A549 treated with DMSO at 1 μM for 4 hours (cell line): ENCODE measurements at places on chromosomes 6 and 20. TPM values are rescaled to one million over a fixed set of nuclear protein-coding genes. Genes with fewer than 3 reads are reported as not detected.

Gene MCCD1
- not detected in 5 replicates for total RNA-seq

Gene SYNDIG1
- total RNA-seq, result 1.3 to 2.0 TPM (median 1.6 TPM) in 5 replicates

Gene SUMO4
- total RNA-seq, result 0.09 TPM in 1 of 5 replicates, not detected in the others

Gene SLC52A3
- total RNA-seq, result 0.56 to 0.68 TPM (median 0.66 TPM) in 5 replicates

Gene NR2E1
- total RNA-seq, result not detected in 5 replicates

Gene LPA
- 0.02 to 0.03 TPM in 2 of 5 replicates, not detected in the others for total RNA-seq

Gene CALHM4
- not detected in 5 replicates for total RNA-seq

Gene GMPR
- 0.30 to 0.59 TPM (median 0.33 TPM) in 5 replicates for total RNA-seq

Gene TENT5A
- 1.0 to 1.2 TPM (median 1.2 TPM) in 5 replicates for total RNA-seq

Gene CST4
- not detected in 5 replicates for total RNA-seq

Gene ZKSCAN8
- 4.6 to 7.3 TPM (median 6.5 TPM) in 5 replicates for total RNA-seq

Gene MYLK2
- 0.44 to 0.88 TPM (median 0.60 TPM) in 5 replicates for total RNA-seq

Gene FAM184A
- total RNA-seq, result 0.07 TPM in 1 of 5 replicates, not detected in the others
